ENCODE measurements at places on chromosomes 5 and 9.

- no peak for DNase-seq
Observed at GRCh38 chr9:97682242-97682641, 14.9 kb downstream of the XPA start.

- DNase-seq = no peak
Observed at GRCh38 chr5:157561110-157561509, 14.5 kb downstream of the ADAM19 start.

DNA sequence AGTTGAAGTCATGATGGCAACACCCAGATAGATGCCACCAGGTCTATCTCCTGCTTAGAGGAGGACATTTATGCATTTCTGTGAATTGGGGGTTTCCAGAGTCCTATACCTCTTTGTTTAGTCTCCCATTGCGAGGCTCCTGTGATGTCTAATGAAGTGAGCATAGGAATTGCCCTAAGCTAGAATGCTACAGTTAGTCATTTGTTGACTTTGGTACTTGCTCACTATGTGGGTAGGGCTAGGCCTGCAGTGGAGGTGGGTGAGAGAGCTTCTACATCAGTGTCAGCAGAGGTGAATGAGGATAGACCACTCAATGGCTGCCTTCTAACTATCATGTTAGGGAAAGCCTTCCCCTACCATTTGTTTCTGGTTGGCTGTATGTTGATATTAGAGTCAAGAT lies 173.3 kb upstream of the POC5 start:
- DNase-seq = no peak

- no peak for DNase-seq
Observed at GRCh38 chr5:146313027-146313426, 25.6 kb upstream of the POU4F3 start.

DNA sequence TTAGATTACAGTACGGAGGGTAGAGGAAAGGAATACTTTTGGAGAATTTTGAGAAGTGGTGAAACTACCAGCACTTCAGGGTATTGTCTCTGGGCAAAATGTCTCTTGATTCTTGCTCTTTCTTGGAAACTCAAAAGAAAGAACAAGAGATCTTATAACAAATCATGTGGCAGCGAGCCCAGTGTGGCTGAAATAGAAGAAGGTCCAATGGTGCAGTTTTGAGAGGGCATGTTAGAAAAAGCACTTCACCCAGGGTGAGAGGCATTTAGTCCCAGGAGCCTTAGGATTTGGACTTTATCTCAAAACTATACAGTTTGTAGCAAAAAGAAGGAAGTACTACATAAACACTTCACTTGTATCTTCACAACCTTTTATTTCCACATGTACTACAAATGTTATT lies 39.4 kb downstream of the NNT start:
- DNase-seq = no peak

DNA sequence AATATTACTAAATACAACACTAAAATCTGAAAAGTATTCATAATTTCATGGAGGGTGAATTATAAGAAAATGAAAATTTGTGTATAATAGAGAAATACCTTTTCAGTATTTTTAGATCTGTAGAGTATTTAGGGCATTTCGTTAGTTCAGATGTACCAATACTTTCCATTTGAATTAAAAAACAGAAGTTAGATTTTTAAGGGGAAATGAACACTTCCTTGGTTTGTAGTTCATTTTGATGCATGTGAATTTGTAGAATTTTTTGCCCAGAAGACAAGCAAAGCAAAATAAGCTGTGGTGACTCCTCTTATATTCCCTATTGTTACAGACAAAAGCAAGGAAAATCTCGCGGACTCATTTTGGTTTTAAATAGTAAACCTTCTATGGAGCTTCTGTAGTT lies 209.0 kb upstream of the RPS23 start:
- no peak for DNase-seq
